Hypothalamus (tissue), 51 donors: ENCODE measurements at places on chromosomes 3 and 15.
A peak's percentile ranks its signal among the peaks of the same experiment; 100 is the strongest.

DNA sequence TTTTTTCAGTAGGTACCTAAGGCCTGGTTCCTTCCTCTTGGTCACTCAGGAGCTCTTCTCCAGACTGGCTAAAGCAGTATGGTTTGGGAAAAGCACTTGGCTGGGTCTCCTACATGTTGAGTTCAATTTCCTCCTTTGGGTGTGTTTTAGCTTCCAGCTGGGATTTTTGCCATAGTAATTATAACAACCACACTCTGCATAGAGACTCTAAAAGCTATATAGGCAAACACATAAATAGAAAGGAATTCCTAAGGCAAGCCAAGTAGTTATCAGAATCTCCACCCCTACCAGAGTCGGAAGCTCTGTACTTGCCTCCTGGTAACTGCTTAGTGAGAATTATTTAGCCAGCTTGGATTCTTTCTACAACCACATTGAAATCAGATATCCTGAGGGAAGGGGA, 48.6 kb downstream of the FOXL2 start:
- DNase-seq: no peak

DNA sequence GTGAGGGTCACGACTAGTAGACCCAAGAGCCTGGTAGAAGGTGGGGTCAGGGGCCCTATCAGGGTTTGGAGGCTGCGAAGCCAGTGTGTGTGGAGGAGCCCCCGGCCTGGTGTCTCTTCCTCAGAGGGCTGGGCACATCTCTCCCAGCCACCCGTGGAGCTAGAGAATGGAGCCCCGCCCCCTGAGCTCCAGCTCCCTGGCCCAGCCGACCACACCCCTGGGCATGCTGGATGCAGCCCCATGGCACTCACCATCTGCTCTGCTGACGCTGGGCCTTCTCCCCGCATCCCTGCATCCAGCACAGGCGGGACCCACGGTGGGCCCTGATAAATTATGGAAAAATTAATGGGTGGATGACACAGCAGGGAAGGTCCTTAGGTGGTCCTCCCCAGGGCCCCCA, 17.5 kb downstream of the ANKRD63 start:
- DNase-seq: no peak

DNA sequence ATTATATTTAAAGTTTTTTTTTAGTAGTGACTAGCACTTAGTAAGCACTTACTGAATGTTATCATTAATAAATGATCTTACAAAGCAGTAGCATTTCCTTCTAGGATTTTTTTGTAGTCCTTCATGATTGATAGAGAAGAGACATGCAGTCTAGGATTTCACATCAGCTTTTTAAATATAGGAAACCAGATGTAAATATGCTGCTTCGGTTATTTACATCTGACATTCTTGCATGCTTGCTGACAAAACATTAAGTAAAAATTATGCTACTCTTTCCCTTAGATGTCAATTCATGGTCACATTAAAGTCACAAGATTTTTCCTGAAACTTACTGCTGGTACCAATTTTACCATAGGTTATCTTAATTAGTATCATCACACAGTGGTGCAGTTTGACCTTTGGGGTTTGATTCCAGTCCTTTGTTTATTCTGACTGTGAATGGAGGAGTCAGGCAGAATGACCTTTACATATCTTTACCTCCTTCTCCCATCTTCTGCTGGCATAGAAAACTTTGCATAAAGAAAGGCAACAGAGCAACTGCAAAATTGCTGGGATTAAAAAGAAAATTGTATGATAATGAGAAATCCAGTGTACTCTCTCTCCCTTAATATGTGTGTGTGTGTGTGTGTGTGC, 286.5 kb downstream of the LPP start:
- no peak for DNase-seq

DNA sequence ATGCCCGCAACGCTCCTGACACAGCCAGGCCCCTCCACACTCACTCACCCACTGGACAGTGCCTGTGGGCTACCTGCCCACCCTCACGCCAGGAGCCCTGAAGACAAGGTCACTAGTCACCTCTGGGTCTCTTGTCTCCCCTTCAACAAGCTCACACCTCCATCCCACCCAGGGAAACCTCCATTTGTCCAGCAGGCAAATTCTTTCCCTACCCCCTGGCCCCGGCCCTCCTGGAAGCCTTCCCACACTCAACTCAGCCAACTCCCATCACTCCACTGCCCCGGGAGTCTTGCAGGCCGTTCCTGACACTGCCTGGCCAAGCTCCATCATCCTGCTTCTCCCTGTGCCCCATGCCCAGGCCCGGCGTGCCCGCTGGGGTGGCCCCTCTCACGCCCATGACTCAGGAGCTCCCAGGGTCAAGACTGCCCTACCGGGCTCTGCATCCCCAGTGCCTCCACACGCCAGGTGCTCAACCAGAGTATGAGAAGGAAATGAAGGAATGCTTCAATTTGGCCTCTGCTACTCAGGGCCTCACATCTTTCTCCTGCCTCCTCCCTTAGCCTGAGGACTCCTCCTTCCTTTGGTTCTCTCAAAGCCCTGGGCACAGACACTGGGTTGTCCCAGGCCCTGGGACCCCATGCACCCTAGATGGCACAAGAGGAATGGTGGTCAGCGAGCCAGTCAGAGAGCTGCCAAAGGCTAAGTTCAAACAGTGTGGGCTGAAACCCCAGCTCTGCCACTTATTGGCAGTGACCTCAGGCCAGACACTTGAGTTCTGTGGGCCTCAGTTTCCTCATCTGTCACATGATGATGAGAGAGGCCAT, 88.6 kb downstream of the SEC22A start:
- no peak for DNase-seq

DNA sequence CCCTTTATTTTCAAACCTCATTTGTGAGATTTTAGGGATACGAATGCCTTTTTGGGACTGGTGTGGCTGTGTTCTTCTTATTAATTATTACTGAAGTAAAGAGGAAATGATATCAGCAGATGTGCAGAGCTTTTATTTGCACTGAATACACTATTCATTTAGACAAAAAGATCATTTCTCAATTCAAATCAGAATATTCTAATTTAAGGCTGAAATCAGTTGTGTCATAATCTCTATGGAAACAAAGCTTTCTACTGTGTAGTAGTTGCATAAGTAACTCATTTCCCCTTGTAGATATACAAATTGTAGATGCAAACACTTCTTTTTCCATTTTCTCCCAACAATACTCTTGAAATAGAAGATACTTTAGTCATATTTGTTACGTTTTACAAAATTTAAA, 56.0 kb downstream of the PDE8A start:
- peak; percentile 49 for DNase-seq

DNA sequence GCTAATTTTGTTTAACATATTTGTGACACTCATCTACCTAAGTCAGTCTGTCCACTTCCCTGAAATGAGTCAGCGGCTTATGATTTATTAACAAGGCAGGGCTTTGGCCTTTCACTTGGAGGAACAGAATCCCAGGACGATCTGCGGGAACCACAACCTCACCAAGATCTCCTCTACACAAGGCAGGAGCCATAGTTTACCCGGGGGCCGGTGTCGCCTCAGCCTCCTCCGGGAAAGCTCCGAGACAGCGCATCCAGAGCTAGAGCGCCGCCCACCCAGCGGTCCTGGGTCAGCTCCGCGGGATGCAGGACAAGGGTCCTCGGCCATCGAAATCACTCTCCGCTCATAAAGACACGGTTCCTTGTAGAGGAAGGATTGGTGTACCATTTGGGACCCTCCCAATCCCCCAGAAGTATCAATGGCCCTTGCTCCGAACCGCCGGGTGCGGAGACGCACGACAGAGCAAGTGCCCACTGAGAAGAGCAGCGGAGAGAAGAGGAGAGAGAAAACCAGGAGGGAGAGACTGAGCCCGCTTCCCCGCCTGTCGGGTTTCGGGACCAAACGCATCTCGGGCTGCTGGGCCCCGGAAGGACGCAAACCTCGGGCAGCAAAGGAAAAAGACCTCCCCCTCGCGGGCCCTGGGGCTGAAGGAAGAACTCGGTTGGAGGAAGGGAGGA, 13.1 kb upstream of the ALCAM start:
- peak; percentile 41 for DNase-seq
